Right atrium auricular region (tissue), 2 donors: ENCODE measurements at places on chromosomes 1 and 21. TPM values are rescaled to one million over a fixed set of nuclear protein-coding genes. Genes with fewer than 3 reads are reported as not detected.
A peak's percentile ranks its signal among the peaks of the same experiment; 100 is the strongest.

- no peaks in the 10 kb centered on the region for H3K36me3 ChIP-seq
- DNase-seq = peak; percentile 89
- H3K4me3 ChIP-seq = peak within 1 kb of the TSS; percentile 95
- H3K27me3 ChIP-seq = no peaks in the 10 kb centered on the region
- peak within 1 kb of the TSS; percentile 97 for H3K27ac ChIP-seq
- no peaks in the 10 kb centered on the region for H3K4me1 ChIP-seq
Measured at GRCh38 chr1:174159252-174160108, at the start of gene RABGAP1L. Gene RABGAP1L (plus strand): TSS chr1:174159520.

- DNase-seq = peak; percentile 65
- H3K4me1 ChIP-seq = peaks cover 8% of the 10 kb centered on the region
- H3K4me3 ChIP-seq = no peak overlapping the region
- H3K27ac ChIP-seq = no peak overlapping the region
Measured at GRCh38 chr1:5745800-5746610, 246.2 kb downstream of the NPHP4 start.

DNA sequence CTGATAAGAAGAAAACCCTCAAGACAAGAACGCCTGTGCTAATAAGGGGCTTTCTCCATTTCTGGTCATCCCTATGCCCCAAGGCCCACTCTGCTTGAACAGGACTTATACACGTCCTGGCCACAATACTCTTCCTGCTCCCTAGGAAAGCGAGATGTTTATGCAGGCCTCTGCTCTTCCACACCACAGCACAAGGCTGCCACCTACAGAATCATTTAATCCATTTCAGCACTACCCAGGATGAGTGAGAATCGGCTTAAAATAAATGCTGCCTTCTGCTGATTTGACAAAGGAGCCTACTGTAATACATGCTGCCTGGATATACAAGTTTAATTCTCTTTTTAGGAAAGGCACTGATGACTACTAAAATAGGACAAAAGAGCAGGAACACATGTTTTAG lies 29.4 kb downstream of the FRRS1 start:
- H3K27me3 ChIP-seq = no peaks in the 10 kb centered on the region
- peaks cover 16% of the 10 kb centered on the region for H3K36me3 ChIP-seq
- no peak overlapping the region for H3K4me3 ChIP-seq
- DNase-seq = no peak
- H3K27ac ChIP-seq = no peak overlapping the region

DNA sequence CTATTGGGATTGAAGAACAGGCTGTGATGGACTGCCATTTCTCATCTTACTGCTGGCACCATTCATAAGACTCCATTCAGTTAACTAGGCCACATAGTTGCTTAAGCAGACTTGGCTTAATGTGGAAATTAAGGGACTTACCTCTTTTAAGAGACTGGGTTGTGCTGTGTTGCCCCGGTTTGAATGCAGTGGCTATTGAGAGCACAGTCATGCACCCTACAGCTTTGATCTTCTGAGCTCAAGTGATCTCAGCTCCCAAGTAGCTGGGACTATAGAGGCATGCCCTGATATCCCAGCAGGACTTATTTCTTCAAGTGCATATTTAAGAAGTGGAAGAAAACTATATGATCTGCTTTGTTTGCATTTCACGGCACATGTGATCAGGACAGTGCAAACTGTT lies 181.1 kb downstream of the RASAL2 start:
- DNase-seq = no peak
- H3K4me3 ChIP-seq = no peak overlapping the region
- no peaks in the 10 kb centered on the region for H3K36me3 ChIP-seq
- no peaks in the 10 kb centered on the region for H3K27me3 ChIP-seq
- H3K4me1 ChIP-seq = peaks cover 25% of the 10 kb centered on the region

DNA sequence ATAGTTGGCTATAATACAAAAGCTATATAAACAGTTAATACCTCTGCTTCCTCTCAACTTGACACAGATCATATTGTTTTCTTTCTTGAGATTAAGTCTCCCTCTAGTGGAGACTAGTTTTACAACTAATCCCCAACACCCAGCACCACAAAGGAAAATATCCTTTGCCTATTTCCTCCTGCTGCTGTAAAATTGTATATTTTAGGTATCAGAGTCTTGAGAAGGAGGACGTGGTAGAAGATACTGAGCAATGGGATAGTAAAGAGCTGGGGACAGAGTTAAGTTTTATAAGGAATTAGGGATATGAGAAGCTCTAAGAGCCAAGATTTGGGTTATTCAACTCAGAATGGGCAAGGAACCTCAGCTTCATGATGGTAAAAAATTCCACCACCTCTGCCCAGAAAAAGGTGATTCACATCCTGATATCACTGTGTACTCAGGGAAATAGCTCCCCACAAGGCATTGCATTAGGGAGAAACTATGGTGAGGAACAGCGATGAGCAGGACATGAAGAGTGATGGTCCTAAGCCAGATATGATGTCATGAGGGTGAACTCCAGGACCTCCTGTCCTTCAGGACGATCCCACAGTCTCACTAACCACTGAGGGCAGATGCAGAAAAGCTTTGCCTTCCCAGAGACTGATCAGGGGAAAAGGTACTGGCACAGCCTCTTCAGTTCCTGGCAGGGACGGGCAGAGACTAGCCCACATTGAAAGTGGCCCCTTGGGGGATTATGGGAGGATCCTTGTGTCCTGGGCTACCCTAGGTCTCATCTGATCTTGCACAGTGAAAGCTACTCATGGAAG lies 14.7 kb upstream of the CFAP126 start:
- no peak overlapping the region for H3K4me3 ChIP-seq
- peaks cover 14% of the 10 kb centered on the region for H3K4me1 ChIP-seq
- peak overlapping the region; percentile 83 for H3K27ac ChIP-seq
- H3K36me3 ChIP-seq = no peaks in the 10 kb centered on the region
- H3K27me3 ChIP-seq = no peaks in the 10 kb centered on the region

DNA sequence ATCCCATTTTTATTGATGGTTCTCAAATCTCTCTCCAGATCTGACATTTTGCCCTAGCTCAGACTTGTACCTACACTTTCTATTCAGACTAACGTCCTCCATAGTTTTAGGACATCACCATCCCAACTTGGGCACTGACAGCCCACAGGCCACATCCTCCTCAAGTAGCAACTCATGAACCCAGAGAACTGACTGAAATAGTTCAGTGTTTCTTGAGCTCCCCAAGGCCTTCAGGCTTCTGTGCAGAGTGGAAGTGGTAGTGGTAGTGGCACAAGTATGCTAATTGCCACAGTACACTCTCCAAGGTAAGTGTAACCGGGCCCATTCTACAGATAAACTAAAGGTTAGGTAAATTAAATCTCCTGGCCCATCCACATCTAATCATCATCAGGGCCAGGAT lies 112.6 kb downstream of the SLC45A1 start:
- no peaks in the 10 kb centered on the region for H3K27me3 ChIP-seq
- no peak overlapping the region for H3K4me3 ChIP-seq
- H3K4me1 ChIP-seq = no peaks in the 10 kb centered on the region
- H3K27ac ChIP-seq = no peak overlapping the region
- H3K36me3 ChIP-seq = no peaks in the 10 kb centered on the region

DNA sequence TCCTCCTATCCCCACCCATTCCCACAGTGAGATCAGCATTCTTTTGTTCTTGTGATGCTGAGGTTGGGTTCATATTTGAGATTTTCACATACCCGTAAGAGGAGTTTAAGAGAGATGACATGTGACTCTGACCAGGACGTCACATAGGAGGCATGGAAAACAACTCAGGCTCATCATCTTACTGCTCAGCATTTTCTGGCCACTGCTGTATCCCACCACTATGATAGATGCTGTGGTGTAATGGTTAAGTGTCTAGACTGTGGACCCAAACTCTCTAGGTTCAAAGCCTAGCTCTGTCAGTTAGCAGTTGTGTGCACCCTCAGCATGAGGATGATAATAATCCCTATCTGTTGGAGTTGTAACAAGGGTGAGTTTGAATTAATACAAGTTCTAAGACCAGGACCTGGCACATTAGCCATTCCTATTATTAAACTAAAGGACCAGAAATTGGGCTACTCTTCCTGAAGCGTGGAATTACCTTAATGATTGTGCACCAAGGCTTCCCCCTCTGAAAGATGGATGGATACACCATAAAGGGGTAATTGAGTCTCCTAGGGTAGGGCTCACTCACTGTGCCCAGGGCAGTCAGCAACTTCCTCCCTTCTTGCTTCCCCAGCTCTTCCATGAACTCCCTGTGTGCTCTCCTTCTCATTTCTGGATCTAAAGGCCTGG lies 40.9 kb downstream of the LGR6 start:
- no peak for DNase-seq
- no peak overlapping the region for H3K4me3 ChIP-seq
- no peaks in the 10 kb centered on the region for H3K4me1 ChIP-seq
- no peak overlapping the region for H3K27ac ChIP-seq
- no peaks in the 10 kb centered on the region for H3K27me3 ChIP-seq

OR6N2 gene
- total RNA-seq = not detected

DNA sequence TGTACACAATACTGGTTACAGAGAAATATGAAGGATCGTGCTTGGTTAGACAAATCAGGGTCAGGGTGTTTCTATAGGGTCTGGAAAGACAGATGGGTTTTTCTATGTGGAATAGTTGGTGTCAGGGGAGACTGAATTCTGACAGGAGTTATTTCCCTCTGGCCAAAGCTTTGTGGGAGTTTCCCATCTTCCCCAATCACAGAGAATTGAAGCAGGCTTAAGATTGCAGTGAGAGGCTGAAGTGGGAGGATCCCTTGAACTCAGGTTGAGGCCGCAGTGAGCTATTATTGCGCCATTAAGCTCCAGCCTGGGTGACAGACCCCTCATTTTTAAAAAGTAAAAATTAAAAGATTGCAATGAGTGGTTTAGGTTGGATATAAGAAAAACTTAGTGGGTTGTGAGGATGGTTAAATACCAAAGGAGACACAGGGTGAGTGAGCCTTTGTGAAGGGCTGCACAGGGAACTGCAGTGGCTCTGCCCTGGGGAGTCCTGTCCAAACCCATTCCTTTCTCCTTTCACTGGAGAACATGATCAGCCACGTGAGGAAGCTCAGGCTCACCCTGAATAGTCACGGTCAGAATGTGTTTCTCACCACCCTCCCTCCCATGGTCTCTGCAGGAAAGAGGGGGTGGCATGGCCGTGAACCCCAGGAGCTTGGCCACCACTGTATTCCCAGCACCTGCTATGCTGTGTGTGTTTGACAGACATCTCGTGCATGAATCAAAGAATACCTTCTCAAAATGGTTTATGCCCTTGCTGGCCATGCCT lies 101.2 kb downstream of the INTS7 start:
- H3K27me3 ChIP-seq = no peaks in the 10 kb centered on the region

GRCh38 chr1:31615414-31615813 lies 2.1 kb upstream of the HCRTR1 start:
- no peak for DNase-seq
- no peaks in the 10 kb centered on the region for H3K36me3 ChIP-seq
- no peak overlapping the region for H3K4me3 ChIP-seq
- H3K4me1 ChIP-seq = peaks cover 16% of the 10 kb centered on the region
- H3K27me3 ChIP-seq = no peaks in the 10 kb centered on the region

DNA sequence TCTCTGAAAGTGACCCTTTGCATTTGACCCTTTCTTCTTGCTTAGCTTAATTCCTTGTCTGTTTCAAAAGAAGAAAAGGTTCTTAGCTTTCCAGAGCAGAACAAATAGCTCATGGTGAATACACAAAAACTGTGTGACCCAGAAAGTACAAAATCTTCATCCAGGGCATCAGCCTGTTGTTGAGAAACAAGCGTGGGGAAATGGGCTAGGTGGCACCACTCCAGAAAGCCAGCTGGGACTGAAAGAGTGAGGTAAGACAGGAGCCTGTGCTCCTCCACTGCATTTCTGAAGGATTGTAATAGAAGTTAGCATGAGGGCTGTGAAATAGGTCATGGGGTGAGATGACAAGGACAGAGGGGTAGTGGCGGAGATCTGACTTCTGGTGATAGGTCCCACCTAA lies 45.8 kb downstream of the CYP2J2 start:
- no peaks in the 10 kb centered on the region for H3K36me3 ChIP-seq
- peaks cover 9% of the 10 kb centered on the region for H3K4me1 ChIP-seq
- no peak for DNase-seq
- H3K27me3 ChIP-seq = no peaks in the 10 kb centered on the region

KCNA2 gene
- 0.28 TPM for total RNA-seq

GRCh38 chr1:228994676-228995594 lies 259.7 kb downstream of the RHOU start:
- H3K4me3 ChIP-seq = no peak overlapping the region
- H3K36me3 ChIP-seq = no peaks in the 10 kb centered on the region
- H3K27me3 ChIP-seq = no peaks in the 10 kb centered on the region
- H3K27ac ChIP-seq = no peak overlapping the region
- no peak for DNase-seq
- H3K4me1 ChIP-seq = no peaks in the 10 kb centered on the region

DNA sequence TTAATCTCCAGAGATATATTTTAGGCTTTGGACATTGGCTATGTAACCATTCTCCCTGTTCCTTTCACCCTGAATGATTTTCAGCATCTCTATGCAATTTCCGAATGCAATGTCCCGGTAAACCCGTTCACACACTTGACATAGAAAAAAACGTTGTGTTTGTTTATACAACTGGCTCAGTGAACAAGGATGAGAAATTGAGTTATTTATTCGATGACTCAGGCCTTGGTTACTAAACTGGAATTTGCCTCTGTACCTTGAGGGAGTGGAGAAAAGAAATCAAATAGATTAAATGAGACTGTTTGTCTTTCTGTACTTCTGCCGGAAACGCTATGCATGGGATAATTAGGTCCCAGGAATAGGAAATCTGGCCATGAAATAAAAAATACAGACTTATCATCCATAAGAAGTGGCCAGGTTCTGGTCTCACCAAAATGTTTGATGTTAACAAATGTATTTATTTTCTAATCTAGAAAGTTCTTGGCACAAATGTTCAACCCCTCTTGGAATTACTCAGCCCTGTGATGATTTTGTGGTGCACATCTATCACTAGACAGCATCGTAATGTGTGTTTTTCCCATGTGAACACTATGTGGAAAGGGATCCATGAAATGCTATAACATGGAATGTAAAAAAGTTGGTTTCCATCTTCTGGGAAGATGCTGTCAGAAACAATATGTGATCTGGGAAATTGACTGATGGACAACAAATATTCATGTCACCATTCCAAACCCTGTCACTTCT lies 253.9 kb downstream of the DUSP10 start:
- H3K4me3 ChIP-seq = no peak overlapping the region
- H3K27ac ChIP-seq = no peak overlapping the region
- no peaks in the 10 kb centered on the region for H3K4me1 ChIP-seq
- no peaks in the 10 kb centered on the region for H3K27me3 ChIP-seq

TENT5C gene
- total RNA-seq = 20.1 TPM

DNA sequence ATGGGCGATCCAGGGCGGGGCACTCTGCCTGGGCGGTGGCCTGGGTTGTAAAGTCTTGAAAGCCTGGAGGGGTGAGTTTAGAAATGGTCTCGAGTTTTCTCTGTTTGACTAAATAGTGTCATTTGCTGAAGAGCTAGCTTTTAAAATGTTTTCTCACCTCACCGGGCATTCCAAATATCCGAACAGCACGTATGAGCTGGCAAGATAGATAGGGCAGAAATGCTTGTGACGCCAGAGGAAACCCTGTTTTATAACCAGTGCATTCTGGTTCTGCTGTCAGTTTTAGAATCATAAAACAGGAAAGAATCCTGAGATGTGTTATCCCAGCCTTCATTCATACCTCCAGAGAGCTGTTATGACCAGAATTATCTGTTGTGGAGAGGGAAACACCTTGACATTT lies 725 bp downstream of the RTCA start:
- H3K36me3 ChIP-seq = peaks cover 33% of the 10 kb centered on the region
- H3K27ac ChIP-seq = peak overlapping the region; percentile 84
- no peaks in the 10 kb centered on the region for H3K27me3 ChIP-seq
- no peak for DNase-seq

WDR47 gene
- 22.4 TPM for total RNA-seq

- H3K27me3 ChIP-seq = no peaks in the 10 kb centered on the region
- DNase-seq = no peak
- H3K36me3 ChIP-seq = no peaks in the 10 kb centered on the region
Measured at GRCh38 chr1:179190861-179191260, 38.6 kb downstream of the ABL2 start.

CELA3B gene
- not detected for total RNA-seq

- no peaks in the 10 kb centered on the region for H3K36me3 ChIP-seq
- DNase-seq = no peak
- no peaks in the 10 kb centered on the region for H3K27me3 ChIP-seq
- peak overlapping the region; percentile 75 for H3K4me3 ChIP-seq
Measured at GRCh38 chr1:11935057-11935412, 518 bp downstream of the PLOD1 start.
